ENCODE measurements at places on chromosomes 2 and 18.

GRCh38 chr2:176122683-176123410 is at the start of gene HOXD9:
HOXD9 (plus strand) TSS chr2:176122719; CDS start chr2:176122769, 50 bp downstream.
- no peak for DNase-seq

- no peak for DNase-seq
These were observed 84.5 kb downstream of the HIBCH start for GRCh38 chr2:190235101-190235500.

- DNase-seq: no peak
These were observed 6.6 kb downstream of the FZD7 start for GRCh38 chr2:202040079-202040844.

DNA sequence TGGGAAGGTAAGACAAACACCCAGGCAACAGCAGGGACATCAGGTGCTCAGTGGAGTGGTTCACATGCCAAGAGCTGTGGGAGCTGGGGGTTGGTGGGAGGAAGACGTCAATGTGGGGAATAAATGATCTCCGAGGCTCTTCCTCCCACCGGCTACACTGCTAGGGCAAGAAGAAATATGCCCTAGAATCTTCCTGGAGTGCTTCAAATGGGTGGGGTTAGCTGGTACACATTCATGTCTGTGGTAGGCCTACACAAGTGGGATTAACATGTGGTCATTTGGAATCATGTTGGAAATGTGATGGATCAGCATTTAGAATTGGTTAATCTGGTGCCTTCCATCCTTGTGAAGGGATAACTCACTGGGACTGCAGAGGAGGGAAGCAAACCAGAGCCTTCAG is 12.4 kb upstream of the ZFP36L2 start:
- DNase-seq: no peak

GRCh38 chr2:239042046-239042445 is 194.2 kb downstream of the TWIST2 start:
- no peak for DNase-seq

DNA sequence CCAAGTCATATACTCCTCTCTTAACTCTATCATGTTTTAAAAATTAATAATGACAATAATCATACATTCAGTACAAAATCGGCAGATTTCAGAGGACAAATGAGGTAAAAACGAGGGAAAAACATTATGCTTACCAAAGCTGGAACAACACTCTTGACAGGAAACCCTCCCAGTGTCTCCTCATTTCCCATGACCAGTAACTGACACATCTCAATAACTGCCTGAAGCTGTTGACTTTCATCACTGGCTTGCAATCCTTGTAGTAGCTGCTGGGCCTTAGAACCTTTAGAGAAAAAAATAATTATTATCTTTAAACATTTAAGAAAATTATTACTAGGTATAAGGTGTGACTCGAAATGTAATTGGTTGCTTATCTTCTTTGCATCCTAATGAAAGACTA is 103.6 kb downstream of the TRIP12 start:
- no peak for DNase-seq

- no peak for DNase-seq
These were observed 37.4 kb downstream of the CHN1 start for GRCh38 chr2:174967691-174968260.

DNA sequence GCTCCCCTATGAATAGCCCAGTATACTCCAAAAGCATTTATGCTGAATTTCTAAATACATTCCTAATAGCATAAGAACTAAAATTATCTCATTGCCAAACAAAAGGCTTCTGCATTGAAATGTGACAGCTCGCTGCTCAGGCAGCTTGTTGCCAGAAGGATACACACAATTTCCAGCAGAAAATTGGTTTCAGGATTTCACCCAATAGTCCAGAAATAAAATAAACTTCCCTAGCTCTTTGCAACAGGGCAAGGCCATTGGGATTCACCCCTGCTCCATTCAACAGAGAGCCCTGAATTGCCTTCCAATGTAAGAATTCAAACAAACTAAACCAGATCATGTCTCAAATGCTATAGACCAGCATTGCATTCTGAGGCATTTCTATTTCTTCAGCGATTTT is 70.7 kb downstream of the RBM43 start:
- no peak for DNase-seq

DNA sequence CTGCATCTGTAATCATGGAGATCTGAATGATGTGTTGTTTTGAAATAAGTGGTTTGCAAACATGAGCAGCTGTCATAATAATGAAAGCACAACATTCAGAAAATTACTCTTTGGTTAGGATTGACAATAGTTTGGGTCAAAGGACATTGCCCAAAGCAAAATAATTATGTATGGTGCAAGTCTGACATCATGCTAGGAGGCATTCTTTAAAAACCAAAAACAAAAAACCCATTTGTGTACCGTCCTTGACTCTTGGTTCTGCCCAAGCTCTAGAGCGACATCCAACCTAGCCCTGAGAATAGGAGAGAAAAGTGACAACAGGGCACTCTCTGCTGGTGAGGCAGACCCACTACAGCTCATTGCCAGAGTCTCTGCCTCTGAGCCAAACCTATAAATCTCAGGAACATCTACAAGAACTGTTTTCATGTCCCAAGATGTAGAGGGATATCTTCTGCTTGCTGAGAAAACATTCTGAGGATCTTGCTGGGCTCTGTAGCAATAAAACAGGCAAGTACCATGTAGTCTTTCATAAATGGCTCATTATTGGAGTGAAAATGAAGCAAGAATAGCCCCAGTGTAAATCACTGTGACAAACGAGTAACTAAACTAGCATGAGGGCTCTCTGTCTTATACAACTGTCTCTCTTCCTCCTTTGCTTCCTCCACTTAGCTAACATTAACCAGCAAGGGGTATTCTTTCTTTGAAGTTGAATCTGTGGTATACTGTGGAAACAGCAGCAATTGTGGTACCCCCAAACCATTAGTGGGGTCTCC is 266.8 kb upstream of the CXCR4 start:
- peak; percentile 42 for DNase-seq

GRCh38 chr2:66526180-66526579 is 91.3 kb downstream of the MEIS1 start:
- no peak for DNase-seq

DNA sequence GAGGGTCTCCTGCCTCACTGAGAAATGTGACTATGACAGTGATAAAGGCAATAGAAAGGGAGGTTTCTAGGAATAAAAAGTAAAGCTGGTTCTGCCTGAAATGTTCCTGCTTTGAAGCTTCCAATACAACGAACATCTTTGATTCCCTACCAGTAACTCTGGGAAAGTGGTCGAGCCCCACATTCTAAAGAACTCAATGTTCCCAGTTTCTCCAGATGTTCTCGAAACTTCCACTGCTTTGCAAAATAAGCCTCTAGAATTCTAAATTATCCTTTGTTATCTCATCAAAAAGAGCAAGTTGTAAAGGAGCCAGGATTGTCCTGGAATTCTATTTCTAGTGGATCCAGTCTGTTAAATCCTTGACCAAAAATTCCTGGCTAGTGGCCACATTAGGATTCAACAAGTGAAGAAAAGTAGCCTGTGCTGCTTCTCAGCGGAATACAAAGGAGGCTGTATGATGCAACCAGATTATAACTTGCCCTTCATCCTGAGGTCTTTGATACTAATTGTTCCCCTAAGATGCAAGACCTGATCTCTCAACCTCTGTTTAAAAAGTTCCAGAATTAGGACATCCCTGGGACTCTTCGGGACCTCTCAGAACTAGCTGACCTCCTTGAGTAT is 8.4 kb downstream of the SCN7A start:
- DNase-seq: no peak

DNA sequence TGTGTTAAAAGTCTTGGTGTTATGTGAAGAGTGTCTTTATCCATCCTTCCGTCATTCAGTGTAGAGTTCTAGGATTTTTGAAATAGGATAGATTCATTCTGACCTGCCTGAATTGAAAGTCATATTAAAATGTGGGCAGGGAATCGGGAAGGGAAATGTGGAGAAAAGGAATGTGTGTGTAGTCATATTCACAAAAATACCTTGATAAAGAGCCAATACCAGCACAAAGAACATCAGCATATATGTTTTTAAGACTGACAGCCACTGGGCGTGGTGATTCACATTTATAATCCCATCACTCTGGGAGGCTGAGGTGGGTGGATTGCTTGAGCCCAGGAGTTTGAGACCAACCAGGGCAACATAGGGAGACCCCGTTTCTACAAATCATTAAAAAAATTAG is 188.1 kb downstream of the CAMKMT start:
- no peak for DNase-seq

GRCh38 chr2:61177727-61178549 is 15.9 kb downstream of the C2orf74 start:
- no peak for DNase-seq
